HS-5 (cell line): ENCODE measurements at places on chromosomes 13 and 19.

DNA sequence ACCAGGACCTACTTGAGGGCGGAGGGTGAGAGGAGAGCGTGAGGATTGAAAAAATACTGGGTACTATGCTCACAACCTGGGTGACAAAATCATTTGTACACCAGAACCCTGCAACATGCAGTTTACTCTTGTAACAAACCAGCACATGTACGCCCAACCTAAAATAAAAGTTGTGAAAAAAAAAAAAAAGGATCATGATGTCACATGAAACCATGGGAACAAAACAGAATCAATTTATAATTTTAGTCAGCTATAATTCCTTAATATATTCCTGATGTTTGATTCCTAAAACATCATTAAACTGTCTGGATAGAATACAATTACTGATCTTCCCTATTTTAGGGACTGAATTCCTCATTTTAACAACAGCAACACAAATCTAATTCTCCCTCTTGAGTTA, 160.6 kb upstream of the SPRY2 start:
- no peak for DNase-seq

GRCh38 chr19:13173139-13173737, 23.0 kb downstream of the IER2 start:
- no peak for DNase-seq

DNA sequence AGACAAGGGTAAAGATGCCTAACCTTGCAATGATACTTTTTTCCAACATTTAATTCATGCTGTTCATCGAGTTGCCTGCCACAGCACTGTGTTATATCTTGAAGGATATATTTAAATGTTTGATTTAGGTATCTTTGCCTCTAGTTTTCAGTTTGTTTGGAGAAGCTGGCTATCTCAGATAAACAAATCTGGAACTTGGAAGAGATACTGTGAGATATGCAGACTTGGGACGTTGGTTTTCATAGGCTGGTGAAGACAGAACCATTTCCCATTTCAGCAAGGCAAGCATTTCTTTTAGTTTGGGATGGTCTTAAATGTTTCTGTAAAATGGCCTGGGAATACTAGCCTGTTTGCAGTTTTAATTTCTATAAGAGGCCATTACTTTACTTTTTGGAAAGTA, 3.3 kb downstream of the RNASEH2B start:
- DNase-seq = no peak

DNA sequence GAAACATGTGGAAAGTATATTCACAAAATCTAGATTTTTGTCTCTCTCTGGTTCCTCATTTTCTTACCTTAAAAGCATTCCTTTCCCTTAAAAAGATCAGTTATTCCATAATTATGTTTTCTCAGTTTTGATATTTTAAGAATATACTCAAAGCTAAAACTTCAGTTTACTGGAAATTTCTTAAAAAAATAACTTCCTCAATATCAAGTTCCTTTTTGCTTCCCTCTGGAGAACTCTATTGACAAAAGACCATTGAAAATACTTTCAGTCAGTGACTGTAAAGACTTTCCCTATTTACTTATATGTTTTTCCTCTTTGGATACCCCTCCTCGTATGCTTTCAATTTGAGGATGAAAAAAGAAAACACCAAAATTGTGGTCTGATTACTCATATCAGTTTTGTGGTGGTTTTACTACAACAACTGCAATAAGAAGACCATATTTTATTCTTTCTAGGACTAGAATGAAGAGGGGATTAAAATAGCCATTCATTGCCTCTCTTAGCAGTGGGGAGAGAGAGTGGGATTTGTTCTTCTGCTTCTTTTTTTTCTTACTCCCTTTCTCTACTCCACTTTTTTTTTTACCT, 113.2 kb downstream of the ESD start:
- DNase-seq = no peak

DNA sequence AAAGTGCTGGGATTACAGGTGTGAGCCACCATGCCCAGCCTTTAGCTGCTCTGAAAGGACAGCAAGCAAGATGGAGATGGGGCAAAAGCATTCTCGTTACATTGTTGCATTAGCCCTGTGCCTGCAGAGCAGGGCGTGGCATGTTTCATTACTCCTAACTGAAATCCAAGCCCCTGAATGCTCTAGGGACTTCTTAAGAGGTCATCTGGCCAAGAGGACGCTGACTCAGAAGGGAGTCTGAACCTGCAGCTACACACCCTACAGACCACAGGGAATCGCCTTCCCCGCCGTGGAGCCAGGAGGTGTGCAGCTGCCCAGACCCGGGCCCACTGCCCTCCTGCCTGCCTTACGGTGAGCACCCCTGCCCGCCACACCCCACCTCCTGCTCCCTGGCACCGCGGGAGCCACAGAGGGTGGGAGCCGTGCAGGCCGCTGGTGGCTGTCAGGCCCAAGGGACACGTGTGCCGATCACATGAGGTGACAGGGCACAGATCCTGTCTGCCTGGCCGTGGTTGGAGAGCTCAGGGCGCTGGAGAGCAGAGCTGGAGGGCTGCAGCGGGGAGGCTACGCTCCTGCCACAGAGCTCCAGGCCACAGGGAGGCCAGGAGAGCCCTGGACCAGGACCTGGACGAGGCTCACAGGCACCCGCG, 27.2 kb downstream of the ADPRHL1 start:
- no peak for DNase-seq

GRCh38 chr13:40206241-40207000, 460.0 kb downstream of the FOXO1 start:
- DNase-seq = no peak

DNA sequence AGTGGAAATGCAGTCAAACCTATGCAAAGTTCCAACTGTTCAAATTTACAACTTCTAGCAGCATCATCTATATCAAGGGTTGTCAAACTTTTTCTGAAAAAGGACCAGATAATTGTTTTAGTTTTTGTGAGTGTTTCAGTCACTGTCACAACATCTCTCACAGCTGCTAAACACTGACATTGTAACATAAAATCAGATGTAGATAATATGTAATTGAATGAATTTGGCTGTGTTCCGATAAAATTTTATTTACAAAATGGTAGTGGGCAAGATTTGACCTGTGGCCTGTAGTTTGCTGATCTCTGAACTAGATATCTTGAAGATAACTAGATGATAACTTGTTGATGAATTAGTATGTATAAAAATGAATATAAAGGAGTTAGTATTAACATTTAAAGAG, 1679.1 kb upstream of the PCDH20 start:
- no peak for DNase-seq

GRCh38 chr19:16185768-16186123, 536 bp downstream of the FAM32A start:
- no peak for DNase-seq

GRCh38 chr13:78657699-78658629, 991 bp downstream of the OBI1 start:
- no peak for DNase-seq

DNA sequence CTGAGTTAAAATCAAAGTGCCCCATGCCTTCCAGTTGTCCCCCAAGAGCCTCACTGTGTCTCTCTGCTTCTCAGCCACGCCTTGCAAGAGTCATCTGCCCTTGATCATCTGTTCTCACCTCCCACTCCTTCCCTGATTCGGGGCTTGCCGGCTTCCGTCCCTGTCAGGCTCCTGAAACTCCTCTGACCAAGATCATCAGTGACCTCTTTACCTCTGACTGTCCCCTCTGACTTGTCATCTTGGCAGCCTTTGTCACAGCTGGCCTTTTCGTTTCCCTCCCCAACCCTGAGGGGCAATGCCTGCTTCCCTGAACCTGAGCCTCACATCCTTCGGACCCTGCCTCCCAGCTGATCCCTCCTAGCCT, 66.3 kb downstream of the MAP4K1 start:
- no peak for DNase-seq
